ENCODE measurements at places on chromosomes 2 and 18.

- DNase-seq, result no peak
Measured at GRCh38 chr2:105904938-105905337, 160.2 kb downstream of the NCK2 start.

DNA sequence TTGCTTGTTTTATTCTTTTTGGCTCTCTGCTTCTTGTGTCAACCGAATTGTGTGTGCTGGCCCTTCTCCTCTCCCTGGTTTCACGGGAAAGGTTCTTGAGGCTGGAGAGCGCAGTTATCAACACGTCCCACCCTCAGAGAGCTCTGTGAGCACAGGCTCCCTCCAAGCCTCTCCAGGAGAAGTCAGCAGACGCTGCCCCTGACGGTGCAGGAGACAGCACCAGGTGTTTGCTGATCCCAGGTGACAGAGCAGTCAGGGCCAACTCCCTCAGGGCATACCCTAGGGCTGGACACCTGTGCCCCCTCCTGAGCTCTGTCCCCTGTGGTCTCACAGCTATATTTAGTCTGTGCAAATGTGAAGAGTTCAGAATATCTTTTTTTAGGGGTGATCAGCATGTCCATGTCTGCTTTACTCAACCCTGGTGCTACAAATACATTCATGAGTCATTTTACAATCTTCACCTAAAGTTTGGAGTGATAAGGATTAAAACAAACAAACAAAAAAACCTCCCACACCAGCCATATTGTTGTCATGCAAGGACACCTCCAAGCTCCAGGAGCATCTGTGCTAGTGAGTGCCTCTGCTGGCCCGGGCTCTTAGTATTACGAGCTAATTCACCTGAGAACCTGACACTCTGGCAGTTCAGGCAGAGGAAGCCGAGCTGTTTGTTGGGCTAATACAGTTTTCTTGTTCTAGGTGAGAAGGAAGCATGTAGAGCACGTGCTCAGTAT is 65.9 kb upstream of the TMEM200C start:
- DNase-seq, result no peak

GRCh38 chr2:7765236-7765635 is 848.0 kb downstream of the RNF144A start:
- no peak for DNase-seq

GRCh38 chr2:126910637-126911036 is 11.9 kb downstream of the TEX51 start:
- no peak for DNase-seq

DNA sequence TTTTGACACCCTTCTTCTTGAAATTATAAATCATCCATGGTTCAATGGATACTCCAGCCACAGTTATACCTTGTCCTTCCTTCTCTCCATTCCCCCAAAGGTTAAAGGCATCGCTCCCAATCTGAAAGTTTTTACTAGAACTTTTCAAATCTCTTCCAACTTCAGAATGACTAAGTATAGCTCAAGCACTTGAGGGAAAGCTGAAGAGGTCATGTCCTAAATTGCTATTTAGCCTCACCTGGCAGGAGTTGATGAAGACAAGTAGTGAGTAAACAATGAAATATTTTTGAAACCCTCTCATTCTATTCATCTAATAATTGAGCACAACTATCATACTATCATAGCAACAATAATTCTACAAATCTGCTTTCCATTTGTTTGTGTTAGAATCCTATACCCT is 167.8 kb downstream of the HNMT start:
- no peak for DNase-seq

DNA sequence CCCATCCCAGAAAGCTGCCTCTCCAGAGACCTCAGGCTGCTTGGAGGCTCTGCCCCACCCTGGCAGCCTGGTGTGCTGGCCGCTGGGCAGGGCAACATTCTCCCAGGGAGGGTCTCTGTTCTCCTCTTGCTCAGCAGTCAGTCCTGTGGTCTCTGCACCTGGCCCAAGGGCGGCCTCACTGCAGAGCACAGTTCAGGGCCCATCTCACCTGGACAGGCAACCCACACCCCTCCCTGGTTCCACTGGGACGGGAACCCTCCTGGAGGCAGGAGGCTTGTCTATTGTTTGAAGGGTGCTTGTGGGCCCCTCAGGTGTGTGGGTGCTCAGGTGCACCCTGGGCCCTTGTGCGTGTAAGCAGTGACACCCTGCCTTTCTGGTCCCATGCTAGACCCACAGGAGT is 67.2 kb upstream of the OTOS start:
- no peak for DNase-seq

GRCh38 chr2:136393514-136393913 is 275.6 kb upstream of the CXCR4 start:
- DNase-seq, result no peak

GRCh38 chr18:44410740-44411139 is 269.9 kb upstream of the SETBP1 start:
- DNase-seq, result no peak

DNA sequence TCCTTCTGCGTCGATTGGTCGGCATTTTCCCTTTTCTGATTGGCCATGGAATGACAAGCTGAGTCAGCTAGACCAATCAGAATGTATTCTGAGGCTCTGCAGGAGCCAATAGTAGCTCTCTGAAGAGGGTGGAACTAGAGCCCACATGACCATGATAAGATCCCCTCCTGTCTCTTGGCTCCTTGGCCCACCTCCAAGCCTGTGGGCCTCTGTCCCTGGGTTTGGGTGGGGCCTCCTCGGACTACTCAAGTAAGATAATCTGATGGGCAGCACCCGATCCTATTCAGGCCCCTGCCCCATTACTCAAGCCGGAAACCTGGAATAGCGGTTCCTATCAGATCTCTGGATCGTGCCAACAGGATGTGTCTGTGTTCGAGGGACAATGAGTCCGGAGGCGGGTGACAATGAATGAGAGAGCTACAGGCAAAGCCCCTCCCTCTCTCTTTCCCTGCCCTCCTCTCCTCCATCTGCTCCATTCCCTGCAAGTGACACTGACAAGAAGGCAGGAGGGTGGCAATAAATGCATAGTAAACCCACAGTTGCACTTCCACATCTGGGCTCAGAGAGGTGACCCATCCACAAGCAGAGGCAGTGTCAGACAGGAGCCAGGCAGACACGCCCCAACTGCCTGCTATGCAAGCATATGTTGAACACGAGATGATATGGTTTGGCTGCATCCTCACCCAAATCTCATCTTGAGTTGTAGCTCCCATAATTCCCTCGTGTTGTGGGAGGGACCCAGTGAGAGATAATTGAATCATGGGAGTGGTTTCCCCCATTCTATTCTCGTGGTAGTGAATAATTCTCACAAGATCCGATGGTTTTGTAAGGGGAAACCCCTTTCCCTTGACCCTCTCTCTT is 114.7 kb downstream of the TNS1 start:
- DNase-seq, result no peak

- no peak for DNase-seq
Measured at GRCh38 chr2:36574560-36574959, 23.4 kb downstream of the FEZ2 start.

- no peak for DNase-seq
Measured at GRCh38 chr2:73100956-73101355, 11.8 kb downstream of the RAB11FIP5 start.

DNA sequence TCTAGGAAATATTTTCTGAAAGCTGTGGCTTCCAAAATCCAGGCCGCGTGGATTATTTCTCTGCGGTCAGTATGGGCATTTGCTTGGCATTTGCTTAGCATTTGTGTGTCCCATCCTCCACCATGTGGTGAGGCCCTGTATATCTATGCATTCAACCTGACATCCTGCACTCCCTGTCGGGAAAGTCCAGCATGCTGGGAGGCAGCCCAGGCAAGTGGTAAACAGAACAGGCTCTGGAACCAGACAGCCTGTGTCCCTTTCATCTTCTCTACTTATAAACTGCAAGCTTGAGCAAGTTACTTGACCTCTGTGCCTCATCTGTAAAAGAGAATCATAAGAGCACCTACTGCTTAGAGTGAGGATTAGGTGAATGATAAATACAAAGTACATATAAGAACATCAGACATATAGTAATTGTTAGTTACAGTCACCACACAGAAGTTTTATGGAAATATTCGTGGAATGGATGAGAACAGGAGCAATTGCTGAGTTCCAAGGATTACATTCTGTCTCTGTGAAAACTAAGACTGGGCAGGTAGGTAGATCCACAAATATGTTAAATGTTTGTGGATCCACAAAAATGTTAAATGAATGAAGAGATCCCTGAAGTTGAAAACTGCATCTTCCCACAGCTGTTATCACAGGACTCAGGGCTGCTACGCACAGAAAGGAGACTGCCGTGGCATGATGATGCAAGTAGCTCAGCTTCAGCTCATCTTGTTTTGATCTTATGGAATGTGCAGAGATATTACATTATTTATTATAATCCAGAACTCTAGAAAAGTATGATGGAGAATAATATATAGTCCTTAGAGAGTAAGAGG is 317.0 kb upstream of the MMADHC start:
- no peak for DNase-seq

GRCh38 chr2:223613017-223613950 is 11.1 kb upstream of the SCG2 start:
- DNase-seq, result no peak

Measured in stimulated activated CD8-positive, alpha-beta memory T cell treated with anti-CD3 and anti-CD28 coated beads, Interleukin-15, amount 100 ng/mL, for 4 hours (primary cell).